Fibroblast of skin of left quadriceps (primary cell): ENCODE measurements at places on chromosomes 4 and X.

DNA sequence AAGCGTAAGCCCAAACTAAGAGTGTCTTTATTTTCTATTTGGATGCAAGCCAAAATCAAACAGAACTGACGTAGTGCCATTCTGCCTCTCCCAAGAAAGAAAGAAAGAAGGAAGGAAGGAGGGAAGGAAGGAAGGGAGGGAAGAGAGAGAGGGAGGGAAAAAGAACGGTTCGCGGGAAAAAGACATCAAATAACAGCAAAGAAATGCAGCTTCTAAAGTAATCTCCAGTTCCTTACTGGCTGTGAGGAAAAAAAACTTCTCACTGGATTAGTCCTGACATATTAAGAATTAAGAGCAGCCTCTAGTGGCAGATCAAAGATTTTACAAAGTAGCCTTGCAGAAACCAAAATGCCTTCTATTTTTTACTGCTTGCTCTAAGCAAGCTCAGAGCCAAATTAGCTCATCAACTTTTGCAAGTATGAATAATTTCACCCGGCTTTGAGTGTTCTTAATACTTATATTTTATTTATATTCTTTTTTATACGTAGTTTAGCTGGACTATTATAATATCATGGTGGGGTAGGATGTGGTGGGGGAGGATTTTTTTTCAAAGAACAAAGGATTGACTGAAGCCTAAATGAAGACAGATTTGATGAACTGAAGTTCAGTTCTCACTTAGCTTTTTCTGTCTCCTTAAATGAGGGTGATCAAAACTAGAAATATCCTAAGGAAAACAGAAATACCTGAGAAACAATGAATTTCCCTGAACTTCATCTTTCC lies 36.6 kb downstream of the PITX2 start:
- DNase-seq, result peak; percentile 57

DNA sequence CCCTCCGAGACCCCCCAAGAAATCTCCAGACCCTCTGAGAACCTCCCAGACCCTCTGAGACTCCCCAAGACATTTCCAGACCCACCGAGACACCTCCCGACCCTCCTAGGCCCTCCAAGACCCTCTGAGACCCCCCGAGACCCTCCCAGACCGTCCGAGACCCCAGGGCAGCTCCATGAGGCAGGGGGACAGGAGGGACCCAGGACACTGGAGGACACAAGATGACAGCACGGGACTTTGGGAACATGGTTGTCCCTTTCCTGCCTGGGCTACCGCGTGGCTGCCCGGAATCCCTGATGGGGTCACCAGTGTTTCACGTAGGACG lies 10.3 kb downstream of the CTBP1 start:
- no peak for DNase-seq

DNA sequence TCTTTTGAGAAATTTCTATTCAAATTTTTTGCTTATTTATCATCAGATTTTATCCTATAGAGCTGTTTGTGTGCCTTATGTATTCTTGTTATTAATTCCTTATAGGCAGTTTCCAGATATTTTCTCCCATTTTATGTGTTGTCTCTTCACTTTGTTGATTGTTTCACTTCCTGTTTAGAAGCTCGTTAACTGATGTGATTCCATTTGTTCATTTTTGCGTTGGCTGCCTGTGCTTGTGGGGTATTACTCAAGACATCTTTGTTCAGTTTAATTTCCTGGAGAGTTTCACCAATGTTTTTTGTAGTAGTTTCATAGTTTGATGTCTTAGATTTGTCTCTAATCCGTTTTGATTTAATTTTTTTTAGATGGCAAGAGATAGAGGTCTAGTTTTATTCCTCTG lies 14.6 kb downstream of the ZNF718 start:
- no peak for DNase-seq

GRCh38 chrX:23317799-23318724 lies 16.6 kb upstream of the PTCHD1 start:
- DNase-seq, result no peak

DNA sequence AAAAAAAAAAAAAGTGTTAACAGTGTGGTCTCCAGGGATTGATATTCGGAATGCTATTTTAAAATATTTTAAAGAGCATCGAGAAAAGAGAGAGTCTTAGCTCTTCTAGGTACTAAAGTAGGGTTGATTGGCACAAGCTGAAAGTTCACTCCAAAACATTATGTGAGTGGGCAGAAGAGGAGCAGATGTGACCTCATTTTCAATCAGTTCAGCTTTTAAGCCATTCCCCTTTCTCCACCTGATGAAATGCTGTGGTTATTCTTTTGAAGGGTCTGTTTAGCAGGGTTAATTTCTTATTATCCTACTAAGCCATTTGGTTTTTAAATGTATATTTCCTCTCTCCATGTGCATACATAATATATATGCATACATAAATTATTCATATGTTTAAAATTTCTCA lies 69.2 kb downstream of the GALNT7 start:
- no peak for DNase-seq

DNA sequence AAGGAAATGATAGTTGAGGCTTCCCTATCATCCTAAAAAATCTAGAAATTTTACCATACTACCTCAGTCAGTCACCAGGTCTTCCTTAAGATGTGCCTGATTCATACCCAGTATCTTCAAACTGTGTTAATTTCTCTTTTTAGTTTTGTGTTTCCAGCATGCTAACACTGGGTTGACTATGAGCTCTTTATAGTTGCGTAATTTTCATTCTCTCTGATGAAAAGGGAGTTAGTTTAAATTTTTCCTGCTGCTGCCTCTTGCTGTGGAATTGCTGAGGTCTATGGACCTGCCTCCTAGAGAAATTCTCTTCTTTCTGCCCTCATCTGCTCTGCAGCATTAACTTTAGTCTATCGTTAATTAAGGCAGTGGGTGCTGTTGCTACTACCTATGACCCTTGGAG lies 66.6 kb downstream of the BANK1 start:
- no peak for DNase-seq

DNA sequence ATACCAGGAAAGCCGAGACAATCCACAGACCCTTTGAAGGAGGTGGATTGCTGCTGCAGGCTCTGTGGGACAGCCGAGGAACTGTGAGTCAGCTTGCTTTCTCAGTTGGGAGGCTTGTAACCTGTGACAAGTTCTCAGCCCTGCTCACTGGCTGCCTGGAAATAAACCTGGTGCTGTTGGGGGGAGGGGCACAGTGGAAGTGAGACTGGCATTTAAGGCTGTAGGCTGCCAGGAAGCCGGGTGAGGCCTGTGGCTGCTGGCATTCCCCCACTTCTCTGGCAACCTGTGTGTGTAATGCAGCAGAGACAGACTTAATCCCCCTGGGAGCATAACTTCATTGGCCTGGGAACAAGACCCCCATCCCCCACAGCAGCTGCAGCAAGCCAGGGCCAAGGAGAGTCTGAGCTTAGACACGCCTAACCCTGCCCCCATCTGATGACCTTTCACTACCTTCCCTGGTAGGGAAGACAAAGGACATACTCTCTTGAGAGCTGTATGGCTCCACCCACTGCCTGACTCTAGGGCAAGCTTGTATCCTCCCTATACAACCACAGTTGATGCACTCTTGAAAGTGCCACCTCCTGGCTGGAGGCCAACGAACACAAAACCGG lies 64.1 kb downstream of the ALPK1 start:
- DNase-seq, result no peak

GRCh38 chrX:21658746-21659145 lies 616 bp upstream of the KLHL34 start:
- DNase-seq, result no peak

- DNase-seq, result no peak
These were observed 15.0 kb downstream of the SRPX2 start for GRCh38 chrX:100658941-100659381.

DNA sequence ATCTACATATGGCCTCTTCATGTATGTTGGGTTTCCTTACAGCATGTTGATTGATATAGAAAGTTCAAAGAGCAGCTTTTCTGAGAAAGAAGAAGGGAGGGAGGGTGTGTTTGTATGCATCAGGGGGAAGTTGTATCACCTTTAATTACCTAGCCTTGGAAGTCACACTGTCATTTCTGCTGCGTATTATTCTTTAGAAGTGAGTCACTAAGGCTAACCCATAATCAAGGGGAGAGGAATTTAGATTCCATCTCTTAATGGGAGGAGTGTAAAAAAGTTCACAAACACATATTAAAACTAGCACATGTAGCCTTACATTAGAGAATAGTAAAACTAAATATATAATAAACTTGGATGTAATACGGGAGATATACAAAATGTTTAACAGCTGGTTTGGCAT lies 86.5 kb upstream of the CBLL2 start:
- DNase-seq, result no peak

GRCh38 chr4:56183344-56183959 lies 203.8 kb downstream of the AASDH start:
- no peak for DNase-seq
